OCI-LY7 (cell line): ENCODE measurements at places on chromosomes 2 and 18.
A peak's percentile ranks its signal among the peaks of the same experiment; 100 is the strongest.

DNA sequence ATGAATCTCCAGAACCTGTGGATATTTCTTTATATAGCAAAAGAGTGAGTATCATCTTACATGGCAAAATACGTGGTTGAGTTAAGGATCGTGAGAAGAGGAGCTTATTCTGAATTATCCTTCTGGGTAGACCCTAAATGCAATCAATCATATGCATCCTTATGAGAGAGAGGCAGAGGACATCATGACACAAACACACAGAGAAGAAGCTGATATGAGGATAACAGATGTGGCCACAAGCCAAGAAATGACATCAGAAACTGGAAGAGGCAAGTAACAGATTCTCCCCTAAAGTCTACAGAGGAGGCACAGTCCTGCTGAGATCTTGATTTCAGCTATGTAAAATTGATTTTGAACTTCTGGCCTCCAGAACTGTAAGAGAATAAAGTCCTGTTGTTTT lies 730.2 kb upstream of the ZNF804A start:
- DNase-seq: no peak

- DNase-seq: no peak
Measured at GRCh38 chr2:150778828-150779227, 291.4 kb upstream of the RND3 start.

- DNase-seq: no peak
Measured at GRCh38 chr2:69933254-69933828, 18.4 kb downstream of the MXD1 start.

DNA sequence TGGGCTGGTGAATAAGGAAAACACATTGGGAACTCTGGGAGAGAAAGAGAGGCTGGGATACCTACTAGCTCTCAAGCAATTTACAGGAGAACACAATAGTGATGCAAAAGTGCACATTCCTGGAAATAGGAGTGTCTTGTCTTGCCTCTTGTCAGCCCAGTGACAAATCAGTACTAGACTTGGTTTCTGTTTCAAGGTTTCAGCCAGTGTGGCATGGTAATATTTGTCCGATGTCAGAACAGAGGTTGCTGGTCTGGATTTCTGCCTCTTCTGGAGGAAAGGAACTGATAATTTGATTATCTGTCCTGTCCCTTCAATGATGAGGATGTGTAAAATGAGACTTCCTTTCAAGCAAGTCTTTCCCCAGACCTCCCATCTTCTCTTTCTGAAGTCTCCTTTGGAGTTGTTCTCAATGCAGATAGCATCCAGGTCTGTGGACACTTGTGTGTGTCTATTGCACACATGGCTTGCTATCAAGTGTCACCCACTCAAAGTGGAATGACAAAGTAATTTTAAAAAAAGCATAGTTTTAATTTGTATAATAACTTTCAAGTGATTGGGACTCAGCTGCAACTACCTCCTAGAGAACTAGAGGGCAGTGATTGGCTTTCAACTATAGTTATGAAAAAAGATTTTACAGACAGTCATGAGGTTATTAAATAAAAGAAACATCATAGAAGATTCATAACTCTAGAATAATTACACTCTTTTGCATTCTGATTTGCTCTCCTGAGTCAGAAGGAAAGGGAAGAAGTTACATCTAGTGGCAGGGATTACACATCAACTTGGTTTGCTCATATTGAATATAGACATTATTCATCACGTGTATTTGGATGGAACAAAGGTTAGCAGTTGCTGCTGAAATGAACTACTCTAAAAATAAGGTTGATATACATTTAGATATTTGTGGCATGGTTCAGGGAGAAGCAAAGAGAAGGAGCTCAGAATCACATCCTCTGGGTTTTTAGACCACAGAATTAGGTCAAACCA lies 4.5 kb downstream of the GPR39 start:
- DNase-seq: no peak

DNA sequence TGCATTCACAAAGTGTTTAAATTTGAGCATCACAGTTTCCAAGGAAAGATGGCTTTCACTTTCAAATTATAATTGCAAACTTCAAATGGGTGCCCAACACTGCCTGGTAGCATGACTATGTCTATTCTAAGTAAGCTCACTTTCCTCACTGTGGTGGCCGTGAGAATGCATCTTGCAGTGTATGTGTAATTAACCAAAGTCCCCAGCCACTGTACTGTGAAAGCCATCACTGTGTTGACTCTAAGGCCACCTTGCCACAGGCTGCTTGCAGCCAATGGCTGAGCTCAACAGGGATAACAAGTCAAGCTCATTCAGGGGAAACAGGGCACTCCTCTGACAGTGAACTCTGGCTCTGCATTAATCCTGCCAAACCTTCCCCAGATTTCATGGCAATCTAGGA lies 43.3 kb upstream of the LGALSL start:
- no peak for DNase-seq

- DNase-seq: no peak
Measured at GRCh38 chr2:235143789-235144188, 192.0 kb downstream of the SH3BP4 start.

DNA sequence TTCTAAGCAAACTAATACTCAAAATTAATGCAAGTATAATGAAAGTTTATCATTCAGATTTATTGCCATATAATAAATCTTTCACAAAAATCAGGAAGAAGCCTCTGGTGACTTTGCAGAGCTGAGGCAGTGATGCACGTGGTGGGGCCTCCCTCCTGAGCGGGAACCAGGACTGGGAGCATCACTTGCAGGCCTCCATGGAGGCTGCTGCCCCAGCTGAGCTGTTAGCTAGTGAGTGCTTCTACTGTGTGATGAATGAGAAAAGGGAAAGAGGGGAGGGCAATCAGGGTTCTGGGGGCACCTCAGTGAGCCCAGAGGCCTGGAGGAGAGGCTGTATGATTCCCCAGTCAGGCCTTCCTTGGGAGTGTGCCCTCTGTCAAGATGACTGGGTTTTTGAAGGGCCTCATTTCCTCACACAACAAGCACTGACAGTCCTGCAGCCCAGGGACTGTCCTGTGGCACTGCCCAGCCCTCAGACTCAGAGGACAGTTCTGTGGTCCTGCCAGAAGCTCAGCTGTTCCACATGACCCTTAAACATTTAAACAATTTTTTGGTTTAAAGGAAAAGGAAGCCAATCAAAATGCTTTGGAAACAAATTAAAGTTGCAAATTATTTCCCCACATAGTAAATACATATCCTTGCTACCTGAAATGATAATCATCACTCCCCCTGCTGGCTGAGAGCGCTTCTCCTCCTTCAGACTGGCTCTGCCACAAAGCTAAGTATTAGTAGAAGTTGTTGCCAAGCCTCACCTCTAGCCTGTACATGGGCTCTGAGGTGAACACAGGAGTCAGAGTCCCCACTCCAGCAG lies 90.9 kb upstream of the SMAD7 start:
- DNase-seq: peak; percentile 68

GRCh38 chr18:12255626-12256026 lies 1.5 kb downstream of the CIDEA start:
- no peak for DNase-seq

- no peak for DNase-seq
Measured at GRCh38 chr2:149871091-149871885, 283.7 kb upstream of the MMADHC start.

DNA sequence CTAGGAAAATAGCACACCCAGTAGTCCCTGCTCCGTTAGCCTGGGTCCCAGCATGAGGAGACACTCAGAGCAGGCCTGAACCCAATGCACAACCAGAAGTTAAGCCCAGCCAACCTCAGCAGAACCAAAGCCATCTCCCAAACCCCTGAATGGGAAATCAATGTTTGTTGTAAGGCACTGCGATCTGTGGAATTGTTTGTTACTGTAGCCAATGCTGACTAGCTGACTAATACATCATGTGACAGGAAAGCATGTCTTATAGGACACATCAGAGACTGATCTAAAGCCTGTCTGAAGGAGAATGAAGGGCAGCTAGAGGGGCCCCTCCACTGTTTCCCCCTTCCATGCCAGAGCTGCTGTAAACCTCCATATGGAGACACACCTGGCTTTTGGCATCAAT lies 96.4 kb downstream of the MARCHF4 start:
- DNase-seq: no peak

DNA sequence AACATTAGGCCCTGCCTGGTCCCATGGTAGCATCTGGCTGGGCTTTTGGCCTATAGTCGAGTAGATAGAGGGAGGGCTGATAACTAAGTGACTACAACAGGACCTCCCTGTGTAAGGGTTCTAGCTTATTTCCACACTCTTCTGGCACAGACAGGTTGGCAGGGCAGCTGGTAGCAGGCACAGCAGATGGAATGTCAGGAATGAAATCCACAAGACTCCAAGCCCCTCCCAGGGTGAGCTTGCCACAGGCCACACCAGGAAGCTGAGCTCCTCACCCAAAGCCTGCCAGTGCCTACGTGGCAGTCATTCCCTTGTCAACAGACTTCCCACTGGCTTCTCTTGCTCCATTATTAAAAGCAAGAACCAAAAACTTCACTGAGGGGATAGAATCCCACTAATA lies 20.7 kb upstream of the C1QL2 start:
- DNase-seq: no peak

DNA sequence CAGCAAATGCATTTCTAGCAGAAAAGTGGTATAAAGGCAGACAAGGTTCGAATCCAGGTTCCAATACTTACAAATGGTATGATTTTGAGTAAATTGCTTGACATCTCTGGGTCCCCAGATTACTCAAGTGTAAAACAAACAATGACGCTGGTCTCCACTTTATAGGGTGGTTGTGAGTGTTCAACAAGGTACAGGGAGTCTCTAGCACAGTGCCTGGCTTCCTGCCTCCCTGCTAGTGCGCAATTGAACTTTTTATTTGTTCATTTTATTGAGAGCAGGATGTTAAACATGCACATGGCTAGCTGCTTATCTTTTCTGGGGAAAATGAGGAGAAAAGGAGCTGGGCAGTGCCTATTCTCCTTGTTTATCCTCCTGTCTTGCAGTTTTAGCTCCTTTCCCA lies 74.9 kb upstream of the MYL1 start:
- DNase-seq: no peak

DNA sequence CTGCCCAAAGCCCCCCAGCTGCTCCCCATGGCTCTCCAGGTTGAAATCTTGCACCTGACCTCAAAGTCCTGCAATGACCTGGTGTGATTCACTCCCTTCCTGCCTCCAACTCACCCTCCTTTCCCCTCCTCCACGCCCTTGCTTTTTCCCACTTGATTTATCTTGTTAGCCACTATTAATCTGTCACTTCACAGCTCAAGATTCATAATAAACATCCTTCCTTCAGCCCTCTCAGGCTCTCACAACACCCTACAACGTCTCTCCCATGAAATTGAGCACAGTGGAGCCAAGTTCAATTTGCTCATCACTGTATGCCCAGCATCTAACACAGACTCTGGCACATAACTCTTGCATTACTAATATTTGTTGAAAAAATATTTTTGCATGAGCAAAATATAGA lies 85.6 kb upstream of the SLC35G4 start:
- DNase-seq: no peak

GRCh38 chr2:149857344-149857743 lies 269.8 kb upstream of the MMADHC start:
- DNase-seq: no peak

DNA sequence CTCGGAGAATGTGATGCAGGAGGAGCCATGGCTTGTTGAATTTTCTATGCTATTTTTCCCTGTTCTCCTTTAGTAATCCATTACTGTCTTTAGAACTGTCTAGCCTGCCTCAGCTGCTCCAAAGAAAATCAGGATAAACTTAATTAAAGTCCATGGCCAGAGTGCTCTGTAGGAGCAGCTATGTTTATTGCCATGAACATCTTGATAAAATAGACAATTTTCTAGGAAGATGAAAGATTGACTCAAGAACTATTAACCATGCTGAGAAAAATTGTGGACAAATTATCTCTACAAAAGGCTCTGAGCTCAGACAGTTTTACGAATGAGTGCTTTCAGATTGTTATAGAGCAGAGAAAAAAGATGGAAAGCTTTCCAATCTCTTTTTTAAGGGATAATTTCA lies 193.0 kb downstream of the TTC32 start:
- DNase-seq: no peak

GRCh38 chr18:51059969-51060368 lies 30.0 kb downstream of the SMAD4 start:
- DNase-seq: no peak

GRCh38 chr2:215487002-215487372 lies 51.1 kb upstream of the FN1 start:
- DNase-seq: no peak
